Fibroblast of skin of back (primary cell): ENCODE measurements at places on chromosomes 12 and 14.

DNA sequence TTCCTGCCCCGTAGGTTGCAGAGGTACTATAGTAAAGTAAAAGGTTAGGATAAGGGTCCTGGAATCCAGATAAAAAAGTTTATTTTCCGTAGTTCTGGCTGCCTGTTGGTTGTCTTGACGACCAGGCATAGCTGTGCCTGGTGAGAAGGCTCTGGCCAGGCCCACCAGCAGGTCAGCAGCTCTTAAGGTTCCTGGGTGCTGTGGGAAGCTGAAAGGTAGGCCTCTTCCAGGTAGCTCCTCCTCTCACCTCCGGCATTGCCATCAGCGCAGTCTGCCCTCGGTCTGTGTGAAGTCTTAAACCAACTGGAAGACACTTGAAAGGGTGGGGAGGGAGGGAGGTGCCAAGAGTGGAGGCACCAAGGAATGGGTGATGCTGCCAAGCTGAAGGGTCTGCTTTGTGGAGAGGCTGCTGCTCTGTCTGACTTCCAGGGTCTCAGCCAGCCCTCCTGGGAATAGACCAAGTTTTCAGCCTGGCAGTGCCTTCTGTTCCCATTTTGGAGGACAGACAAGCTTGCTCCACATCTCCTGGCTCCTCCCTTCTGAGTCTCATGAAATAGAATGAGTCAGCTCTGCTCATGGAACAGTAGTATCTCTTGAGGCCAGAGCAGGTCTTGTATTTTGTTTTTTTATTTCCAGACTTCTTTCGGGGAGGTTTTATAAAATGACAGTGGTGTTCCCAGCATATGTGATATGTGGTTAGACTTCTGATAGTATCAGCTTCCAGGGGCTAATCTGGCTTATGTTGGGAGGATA is 5.2 kb upstream of the ACADS start:
- DNase-seq = peak; percentile 35

GRCh38 chr12:5015711-5016492 is 27.8 kb upstream of the KCNA5 start:
- DNase-seq = no peak

GRCh38 chr14:88838015-88838414 is 13.6 kb downstream of the TTC8 start:
- peak; percentile 12 for DNase-seq

DNA sequence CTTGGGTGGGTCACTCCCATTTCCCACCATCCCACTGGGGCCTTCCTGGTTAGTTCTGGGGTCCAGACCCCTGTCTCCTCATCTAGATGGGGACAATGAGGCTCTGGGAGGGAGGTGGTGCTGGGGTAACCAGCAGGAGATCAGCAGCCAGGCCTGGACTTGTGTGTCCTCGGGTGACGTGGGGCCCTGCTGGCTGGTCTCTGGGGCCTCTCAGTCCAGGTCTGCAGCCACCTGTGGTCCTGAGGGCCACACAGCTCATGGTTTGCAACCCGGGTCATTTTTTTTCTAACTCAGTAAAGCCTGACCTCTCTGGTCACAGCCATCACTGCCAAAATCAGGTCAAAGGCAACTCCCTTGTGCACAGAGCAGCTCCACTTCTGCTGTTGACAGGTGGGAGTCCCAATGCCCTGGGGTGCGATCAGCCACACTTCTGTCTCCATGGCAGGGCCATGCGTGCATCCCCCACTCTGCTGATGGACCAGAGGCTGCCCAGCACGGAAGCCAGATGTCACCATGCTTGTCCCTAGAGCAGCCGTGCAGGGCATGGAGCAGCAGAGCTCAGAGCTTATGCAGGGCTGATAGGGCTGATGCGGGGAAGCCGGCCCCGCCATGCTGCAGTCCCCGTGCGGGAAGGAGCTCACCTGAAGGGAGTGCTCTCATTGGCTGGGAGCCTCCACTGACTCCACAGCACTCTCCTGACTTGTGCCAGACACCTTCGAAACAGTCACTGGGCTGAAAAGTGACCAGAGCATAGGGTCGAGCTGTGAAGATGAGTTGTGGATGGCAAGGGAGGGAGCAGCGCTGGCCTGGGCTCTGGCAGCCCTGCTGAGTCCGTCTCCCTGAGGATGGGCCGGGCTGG is 250.9 kb downstream of the ADGRD1 start:
- DNase-seq = no peak

DNA sequence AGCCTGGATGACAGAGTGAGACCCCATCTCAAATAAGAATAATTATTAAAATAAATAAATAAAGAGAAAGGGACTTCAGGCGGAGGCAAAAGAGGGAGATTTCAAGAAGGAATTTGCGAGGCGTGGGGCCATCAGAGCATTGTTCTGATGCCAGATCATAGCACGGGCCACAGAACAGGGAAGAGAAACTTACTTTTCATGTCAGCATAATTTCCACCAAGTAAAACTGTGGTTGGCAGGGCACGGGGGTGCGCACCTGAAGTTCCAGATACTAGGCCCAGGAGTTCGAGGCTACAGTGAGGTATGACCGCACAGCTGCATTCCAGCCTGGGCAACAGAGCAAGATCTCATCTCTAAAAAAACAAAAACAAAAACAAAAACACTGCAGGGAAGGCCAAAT is 11.0 kb upstream of the PLBD1 start:
- no peak for DNase-seq

- peak; percentile 75 for DNase-seq
These were observed 54.2 kb downstream of the SIX6 start for GRCh38 chr14:60563113-60563512.

- peak; percentile 2 for DNase-seq
These were observed 620.1 kb downstream of the NRXN3 start for GRCh38 chr14:78790271-78790670.

DNA sequence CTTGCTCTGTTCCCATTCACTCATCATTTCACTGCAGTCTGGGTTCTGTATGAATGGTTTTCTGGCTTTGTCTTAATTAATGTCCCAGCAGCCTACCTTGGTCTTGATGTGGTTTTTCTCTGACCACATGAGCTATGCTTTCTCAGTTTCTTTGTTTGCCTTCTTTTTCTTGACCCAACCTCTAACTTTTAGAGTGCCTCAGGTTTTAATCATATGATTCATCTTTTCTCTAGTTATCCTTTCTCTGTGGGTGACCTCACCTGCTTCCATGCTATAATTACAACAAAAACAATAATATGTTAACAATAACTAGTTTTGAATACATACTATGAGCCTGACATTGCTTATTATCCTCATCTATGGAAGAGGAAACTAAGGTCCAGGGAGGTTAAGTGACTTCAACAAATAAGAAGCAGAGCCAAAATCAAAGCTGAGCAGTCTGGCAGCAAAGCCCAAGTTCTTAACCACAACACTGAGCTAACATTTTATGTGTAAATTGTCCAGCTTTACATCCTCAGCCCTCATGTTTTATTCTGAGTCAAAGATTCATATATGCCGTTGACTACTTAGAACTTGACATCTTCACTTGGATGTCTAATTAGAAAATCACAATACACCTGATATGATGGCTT is 4.7 kb upstream of the EPYC start:
- no peak for DNase-seq

GRCh38 chr12:81517296-81517695 is 241.9 kb downstream of the PPFIA2 start:
- no peak for DNase-seq

GRCh38 chr12:124668602-124669001 is 101.2 kb upstream of the NCOR2 start:
- no peak for DNase-seq

- DNase-seq = peak; percentile 83
These were observed at the start of the genes LYSET and MOAP1 for GRCh38 chr14:93184391-93185348. Gene LYSET (plus strand): TSS chr14:93185317. CDS start chr14:93185406, 89 bp downstream. Gene MOAP1 (minus strand): TSS chr14:93184897. CDS start chr14:93184242, 655 bp downstream.

DNA sequence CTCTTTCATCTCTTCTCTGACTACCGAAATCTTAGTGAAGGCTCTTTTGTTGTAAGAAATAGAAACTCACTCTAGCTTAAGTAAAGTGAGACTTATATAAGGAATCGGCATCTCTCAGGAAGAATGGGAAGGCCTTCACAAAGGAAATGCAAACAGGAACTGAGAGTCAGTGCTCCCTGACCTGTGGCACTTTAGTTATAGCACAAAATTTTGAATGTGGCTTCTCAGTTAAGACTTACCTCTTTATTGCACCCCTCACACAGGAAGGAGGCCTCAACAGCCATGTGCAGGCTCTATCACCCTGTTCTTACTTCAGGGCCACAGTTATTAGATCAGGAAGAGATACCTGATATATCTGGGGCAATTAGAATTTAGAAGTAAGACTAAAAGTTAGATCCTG is 224.7 kb upstream of the EGLN3 start:
- no peak for DNase-seq

DNA sequence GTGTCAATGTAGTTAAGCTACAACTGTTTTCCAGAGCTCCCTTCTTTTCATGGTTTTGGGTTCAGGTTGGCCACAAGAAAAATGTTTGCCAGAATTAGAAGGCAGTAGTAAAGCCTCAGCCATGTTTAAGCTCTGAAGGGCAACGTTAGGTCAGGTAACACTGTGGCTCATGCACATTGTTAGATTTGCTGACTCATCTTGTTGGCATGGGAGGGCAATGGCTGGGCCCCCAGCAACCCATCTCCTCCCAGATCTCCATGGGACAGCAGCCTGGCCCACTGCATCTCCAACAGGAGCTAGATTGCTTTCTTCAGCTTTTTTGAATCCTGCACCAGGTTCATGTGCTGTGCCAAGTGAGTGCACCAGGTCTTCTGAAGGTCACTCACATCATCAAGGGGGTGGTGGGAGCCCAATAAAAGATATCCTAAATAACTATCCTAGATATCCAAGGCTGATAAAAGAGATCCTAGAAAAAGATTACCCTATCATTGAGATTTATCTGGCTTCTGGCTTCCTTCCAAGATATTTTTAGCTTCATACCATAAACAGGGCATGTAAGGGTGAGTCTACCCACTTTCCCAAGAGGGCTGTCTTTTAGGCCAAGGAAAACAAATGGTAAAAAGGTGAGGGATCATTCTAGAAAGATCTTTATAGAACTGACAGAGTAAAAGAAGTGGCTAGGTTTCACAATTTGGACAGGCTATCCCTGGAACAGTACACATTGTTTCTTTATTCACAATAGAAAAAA is 28.9 kb downstream of the PTGER2 start:
- peak; percentile 56 for DNase-seq

DNA sequence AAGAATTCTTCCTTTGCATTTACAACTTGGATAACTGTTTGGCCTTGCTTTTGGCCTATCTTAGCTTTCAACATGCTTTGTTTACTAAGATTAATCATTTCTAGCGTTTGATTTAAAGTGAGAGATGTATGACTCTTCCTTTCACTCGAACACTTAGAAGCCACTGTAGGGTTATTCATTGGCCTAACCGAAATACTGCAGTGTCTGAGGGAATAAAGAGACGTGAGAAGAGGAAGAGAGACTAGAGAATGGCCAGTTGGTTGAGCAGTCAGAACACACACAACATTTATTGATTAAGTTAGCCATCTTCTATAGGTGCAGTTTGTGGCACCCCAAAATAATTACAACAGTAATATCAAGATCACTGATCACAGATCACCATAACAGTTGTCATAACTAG is 62.3 kb upstream of the CCDC175 start:
- DNase-seq = no peak

DNA sequence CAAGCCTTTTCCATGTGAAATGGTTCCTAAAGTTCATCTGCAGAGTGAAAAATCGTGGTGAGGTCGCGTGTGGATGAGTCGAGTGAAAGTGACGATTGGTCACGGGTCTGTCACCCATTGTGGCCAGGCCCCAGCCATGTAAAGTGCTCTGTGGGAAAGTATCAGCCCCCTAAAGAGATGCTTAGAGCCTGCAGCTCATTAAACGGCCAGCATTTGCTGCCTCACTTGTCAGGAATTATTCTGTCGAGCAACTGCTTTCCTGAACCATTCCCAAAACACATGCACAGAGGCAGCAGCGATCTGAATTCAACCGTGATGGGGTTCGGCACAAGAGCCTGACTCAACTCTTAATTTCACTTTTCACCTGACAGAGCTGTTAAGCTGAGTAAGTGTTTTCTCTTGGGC is 16.0 kb downstream of the DBX2 start:
- DNase-seq = no peak

- DNase-seq = no peak
These were observed 151.0 kb downstream of the TPH2 start for GRCh38 chr12:72089678-72090077.

- DNase-seq = no peak
These were observed 9.8 kb upstream of the TTC9 start for GRCh38 chr14:70631948-70632347.

- DNase-seq = peak; percentile 8
These were observed 450 bp downstream of the SINHCAF start for GRCh38 chr12:31325524-31325875.

DNA sequence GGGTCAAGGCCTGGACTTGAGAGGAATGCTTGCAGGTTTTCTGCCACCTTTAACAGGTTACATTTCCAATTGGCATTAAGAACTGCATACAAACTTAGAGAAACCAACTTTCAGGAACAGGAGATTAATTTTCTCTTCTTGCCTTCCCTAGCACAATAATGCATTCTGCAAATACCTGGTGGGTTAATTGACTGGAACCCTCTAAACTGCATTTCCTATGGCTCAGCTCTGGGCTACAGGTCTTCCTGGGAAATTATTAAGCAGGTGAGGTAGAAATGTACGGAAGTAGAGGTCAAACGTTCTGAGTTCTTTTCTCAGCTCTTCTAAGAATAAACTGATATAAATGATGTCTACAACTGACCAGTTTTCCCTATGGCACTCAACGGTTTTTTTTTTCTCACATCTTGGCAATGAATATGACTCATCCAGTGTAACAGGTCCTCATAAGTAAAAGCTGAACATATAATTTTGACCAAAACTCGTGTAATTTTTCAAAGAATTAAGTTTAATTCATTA is 144.9 kb upstream of the PELI2 start:
- no peak for DNase-seq

GRCh38 chr12:15050659-15051058 is 77.8 kb downstream of the PDE6H start:
- DNase-seq = peak; percentile 52

DNA sequence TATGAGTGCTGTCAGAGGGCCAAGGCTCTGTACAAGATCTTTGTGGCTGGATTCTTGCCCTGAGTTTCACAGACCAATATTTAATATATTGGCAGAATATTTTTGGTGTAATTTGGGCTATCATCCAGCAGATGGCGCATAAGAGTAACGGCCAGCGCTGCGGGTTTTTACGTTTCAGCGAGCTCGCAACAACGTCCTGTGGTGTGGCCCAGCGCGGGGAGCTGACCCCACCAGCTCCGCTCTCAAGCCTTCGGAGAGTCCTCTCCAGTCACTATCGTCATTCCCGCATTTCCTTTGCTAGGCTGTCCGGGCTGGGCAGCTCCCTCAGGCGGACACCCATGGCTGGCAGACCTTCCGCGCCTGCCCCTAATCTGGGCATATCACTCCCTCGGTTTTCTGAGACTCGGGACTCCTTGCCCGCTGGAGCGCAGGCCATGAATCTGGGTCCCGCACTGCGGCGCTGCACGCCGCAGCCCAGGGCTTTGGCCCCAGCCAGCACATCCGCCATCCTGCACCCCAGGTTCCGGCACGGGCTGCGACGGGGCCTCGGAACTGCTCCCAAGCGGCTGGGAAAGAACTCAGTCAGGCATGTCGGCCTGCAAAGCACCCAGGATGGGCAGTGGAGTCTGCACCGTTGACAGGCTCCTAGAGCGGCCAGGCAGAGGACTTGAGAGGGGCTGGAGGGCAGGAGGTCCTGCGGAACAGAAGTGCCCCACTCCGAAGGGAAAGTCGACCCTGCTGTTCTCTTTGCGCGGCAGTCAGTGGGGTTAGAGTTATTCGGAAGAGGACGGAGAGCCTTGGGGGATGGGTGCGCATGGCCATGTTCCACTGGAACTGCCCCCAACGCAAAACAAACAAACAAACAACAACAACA is 18.4 kb downstream of the OLR1 start:
- DNase-seq = peak; percentile 66
